ENCODE measurements at places on chromosomes 3 and 15.

DNA sequence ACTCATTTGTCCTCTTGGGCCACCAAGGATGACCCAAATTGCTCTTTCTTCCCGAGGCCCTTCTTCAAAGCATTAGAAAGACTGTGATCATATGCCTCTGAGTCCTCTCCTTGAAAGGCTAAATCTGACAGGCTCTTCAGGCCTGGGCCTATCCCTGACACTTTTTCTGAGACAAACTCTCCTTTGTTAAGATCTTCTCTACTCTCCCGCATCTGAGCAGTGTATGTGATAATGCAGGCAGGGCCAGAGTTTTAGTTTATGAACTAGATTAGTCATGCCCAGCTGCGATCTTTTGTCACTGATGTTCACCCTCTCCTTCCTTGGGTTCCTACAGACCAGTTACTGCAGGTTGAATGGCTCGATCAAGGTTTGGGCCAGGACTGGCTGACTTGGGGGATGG lies 39.2 kb downstream of the MASP1 start:
- no peak overlapping the region for H3K4me3 ChIP-seq
- H3K4me1 ChIP-seq, result no peaks in the 10 kb centered on the region
- no peak overlapping the region for H3K27ac ChIP-seq
- DNase-seq, result no peak

GRCh38 chr15:44719293-44719999 lies 8.1 kb downstream of the B2M start:
- peak; percentile 67 for DNase-seq
- peaks cover 7% of the 10 kb centered on the region for H3K36me3 ChIP-seq
- H3K27ac ChIP-seq, result no peak overlapping the region
- H3K27me3 ChIP-seq, result no peaks in the 10 kb centered on the region

GRCh38 chr15:31457631-31458526 lies 131.2 kb downstream of the KLF13 start:
- peak; percentile 30 for DNase-seq
- peaks cover 5% of the 10 kb centered on the region for H3K27me3 ChIP-seq
- peak overlapping the region; percentile 42 for H3K4me3 ChIP-seq

GRCh38 chr3:115996420-115997108 lies 373.3 kb downstream of the GAP43 start:
- H3K4me3 ChIP-seq, result no peak overlapping the region
- no peak for DNase-seq
- H3K36me3 ChIP-seq, result no peaks in the 10 kb centered on the region

- no peaks in the 10 kb centered on the region for H3K36me3 ChIP-seq
- H3K27me3 ChIP-seq, result no peaks in the 10 kb centered on the region
Measured at GRCh38 chr3:159879598-159879997, 109.0 kb upstream of the IL12A start.

DNA sequence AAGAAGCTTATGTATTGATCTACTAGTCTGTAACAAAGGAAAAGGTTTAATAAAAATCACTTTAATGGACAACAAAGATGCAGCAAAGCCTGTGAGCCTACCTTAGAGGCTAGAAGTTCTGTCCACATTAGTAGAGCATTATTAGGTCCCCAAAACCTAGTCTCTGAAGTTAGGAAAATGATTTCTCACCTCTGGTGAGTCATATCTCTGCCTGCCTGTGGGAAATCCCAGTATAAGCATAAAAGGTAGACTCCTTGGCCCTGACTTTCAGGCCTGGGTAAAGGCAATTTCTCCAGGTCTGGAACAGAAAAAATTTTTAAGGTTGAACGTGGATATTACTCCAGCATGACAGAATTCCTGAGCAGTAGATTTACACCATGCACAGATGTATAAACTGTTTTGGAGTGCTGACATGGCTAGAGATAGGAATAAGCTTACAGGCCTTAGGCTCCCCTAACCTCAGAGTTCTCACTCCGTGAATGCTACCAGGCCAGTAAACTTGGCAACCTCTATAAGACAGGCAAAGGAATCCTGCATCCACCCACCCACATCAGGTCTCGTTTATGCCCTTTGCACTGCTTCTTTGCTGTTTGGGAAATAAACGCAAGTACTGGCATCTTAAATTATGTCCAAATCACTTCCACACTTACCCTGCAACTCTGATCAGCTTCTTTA lies 104.1 kb downstream of the SERPINI1 start:
- H3K4me3 ChIP-seq, result no peak overlapping the region
- no peaks in the 10 kb centered on the region for H3K36me3 ChIP-seq
- no peak for DNase-seq
- H3K27me3 ChIP-seq, result no peaks in the 10 kb centered on the region

- no peak overlapping the region for H3K4me3 ChIP-seq
- DNase-seq, result peak; percentile 42
- H3K36me3 ChIP-seq, result no peaks in the 10 kb centered on the region
Measured at GRCh38 chr3:17640466-17640865, 102.0 kb downstream of the TBC1D5 start.

- no peaks in the 10 kb centered on the region for H3K4me1 ChIP-seq
- H3K27ac ChIP-seq, result no peak overlapping the region
- H3K4me3 ChIP-seq, result no peak overlapping the region
- no peaks in the 10 kb centered on the region for H3K27me3 ChIP-seq
- H3K36me3 ChIP-seq, result peaks cover 57% of the 10 kb centered on the region
- DNase-seq, result no peak
Measured at GRCh38 chr3:51436998-51437639, 46.0 kb downstream of the RBM15B start.

DNA sequence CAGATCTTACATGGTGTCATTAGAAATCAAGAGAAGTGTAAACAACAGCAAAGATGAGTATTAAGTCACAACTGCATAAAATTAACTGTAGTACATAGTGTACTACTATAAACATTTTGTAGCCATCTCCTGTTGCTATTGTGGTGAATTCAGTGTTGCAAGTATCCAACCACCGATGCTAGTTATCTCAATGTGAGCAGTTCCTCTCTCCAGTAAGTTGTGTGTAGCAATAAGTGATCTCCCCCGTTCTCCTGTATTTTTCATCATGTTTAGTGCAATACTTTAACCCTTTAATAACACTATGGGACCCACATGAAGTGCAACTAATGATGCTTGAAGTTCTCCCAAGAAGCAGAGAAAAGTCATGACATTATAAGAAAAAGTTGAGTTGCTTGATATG lies 264.7 kb upstream of the KCNH8 start:
- H3K4me3 ChIP-seq, result no peak overlapping the region
- H3K4me1 ChIP-seq, result no peaks in the 10 kb centered on the region
- DNase-seq, result no peak
- no peaks in the 10 kb centered on the region for H3K36me3 ChIP-seq
- H3K27ac ChIP-seq, result no peak overlapping the region

Measured in mesenchymal stem cell (in vitro differentiated cells and primary cell).